ENCODE measurements at places on chromosomes 11 and 22. TPM values are rescaled to one million over a fixed set of nuclear protein-coding genes. Genes with fewer than 3 reads are reported as not detected.

Gene TRIM22
- 57.4 TPM for total RNA-seq

Gene SLC37A2
- 1.1 TPM for total RNA-seq

Gene SSTR3
- total RNA-seq: 0.22 TPM

Gene SLC17A6
- 1.6 TPM for total RNA-seq

Gene ART1
- total RNA-seq: not detected
